ENCODE measurements at places on chromosomes 5 and 9.
A peak's percentile ranks its signal among the peaks of the same experiment; 100 is the strongest.

- DNase-seq: no peak
These were observed 1408.4 kb upstream of the WWC1 start for GRCh38 chr5:166883016-166883415.

DNA sequence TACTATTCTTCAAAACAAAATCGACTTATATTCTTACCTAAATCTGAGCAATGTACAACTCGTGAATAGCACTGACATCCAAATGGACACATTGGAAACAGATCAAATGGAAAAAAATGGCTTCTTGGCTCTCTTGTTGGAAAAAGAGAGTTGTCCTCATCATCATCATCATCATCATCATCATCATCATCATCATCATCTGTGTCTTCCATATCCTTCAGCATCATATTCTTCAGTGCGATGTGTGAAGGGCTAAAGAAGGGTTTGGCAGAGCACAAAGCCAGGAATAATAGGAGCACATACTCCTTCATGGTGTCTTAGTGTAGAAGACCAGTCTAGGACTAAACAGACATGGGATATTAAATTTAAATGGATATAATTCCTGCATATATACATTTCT, 7.7 kb downstream of the ASPN start:
- no peak for DNase-seq

- DNase-seq: no peak
These were observed 97.4 kb downstream of the NLN start for GRCh38 chr5:65819215-65819904.

DNA sequence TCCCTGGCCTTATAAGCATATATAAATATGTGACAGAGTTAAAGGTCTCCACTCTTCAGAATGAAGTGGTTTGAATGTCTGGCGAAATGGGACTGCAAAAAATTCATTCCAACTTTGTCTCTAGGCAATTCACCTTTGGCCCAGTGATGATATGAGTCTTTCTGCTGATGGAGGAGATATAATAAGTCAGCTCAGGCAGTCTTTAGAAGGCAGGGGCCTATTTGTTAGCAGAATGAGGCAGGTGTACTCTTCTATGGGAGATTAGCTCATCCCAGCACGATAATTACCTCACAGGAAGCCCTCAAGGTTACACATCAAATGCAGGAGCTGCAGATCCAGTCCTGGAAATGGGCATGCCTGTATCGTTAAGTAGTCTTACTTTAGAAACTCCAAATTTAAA, 300.5 kb downstream of the NR2F1-AS1 start:
- no peak for DNase-seq

GRCh38 chr5:173743641-173744343, 127.3 kb upstream of the BOD1 start:
- no peak for DNase-seq

- DNase-seq: no peak
These were observed 29.3 kb upstream of the NR3C1 start for GRCh38 chr5:143432658-143433239.

DNA sequence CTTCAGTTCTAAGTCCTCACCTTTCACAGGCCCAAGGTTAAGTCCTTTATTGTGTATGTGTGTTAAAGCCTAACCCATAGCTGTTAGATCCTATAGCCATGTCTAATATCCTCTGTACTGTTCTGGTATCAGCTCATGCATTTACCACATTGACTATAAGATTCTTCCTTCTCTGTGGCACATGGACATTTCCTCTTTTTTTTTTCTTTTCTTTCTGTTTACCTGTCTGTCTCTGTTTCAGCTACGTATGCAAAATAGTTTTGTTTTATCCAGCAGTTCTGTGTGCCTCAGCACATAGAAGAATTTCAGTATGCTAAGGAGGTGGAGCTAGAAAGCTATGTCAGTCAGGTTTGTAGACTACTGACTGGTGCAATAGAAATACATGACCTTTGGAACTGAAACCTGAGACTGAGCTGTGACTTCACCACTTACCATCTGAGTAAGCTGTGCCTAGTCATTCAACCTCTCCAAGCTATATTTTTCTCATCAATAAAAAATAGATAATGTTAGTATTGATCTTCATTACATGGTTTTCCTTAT, 155.6 kb upstream of the VLDLR start:
- DNase-seq: no peak

DNA sequence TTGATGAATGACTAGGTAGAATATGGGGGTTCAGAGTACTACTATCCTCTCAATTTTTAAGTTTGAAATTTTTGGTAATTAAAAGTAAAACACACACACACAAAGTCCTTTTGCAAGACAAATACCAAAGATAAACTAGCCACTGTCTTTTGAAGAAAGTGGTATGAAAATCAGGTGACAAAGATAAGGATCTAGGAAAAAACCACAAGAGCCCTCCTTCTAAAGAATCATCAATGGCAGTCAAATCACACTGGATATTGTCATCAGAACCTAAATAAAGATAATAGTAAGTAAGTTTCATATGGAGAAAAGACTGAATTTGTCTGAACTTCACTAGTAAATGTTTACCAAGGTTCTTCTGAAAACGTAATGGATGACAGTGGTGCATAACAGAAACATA, 30.5 kb upstream of the HK3 start:
- no peak for DNase-seq

DNA sequence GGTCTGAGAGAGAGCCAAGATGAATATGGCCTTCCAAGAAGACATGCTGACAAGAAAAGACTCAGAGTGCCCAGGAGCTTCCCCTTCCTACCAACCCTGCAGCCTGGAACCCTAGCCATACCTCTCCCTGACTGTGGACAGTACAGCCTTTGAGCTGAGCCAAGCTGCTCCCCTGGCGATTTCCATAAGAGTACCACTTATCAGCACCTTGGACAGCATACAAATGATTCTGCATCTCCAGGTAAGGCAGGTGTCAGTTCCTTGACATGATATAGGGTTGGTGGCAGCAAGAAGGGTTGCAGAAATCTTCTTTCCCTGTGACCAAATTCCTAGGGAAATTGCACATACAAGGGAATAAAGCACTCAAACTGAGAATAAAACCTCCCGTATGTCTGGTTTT, 58.3 kb downstream of the MFAP3 start:
- DNase-seq: no peak

DNA sequence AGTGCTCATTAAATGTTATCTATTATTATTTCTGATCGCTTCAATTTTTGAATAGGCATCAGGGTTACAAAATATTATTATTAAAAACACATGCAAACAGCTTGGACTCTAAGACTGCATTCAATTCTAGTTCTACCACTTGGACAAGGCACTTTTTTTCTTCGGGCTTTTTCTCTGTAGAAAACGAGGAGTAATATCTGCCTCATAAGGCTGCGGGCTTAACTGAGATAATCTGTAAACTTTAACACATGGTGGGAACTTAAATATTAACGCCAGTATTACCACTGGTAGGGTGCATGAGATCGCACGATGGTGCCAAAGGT, 511 bp upstream of the SPDL1 start:
- DNase-seq: no peak

- DNase-seq: no peak
These were observed 25.8 kb downstream of the RBM27 start for GRCh38 chr5:146229222-146229621.

- no peak for DNase-seq
These were observed 30.0 kb upstream of the ARL14EPL start for GRCh38 chr5:116002116-116002906.

- no peak for DNase-seq
These were observed 159.6 kb downstream of the MAPKAP1 start for GRCh38 chr9:125547368-125547767.

GRCh38 chr9:94899464-94900221, 173.1 kb downstream of the AOPEP start:
- DNase-seq: no peak

- no peak for DNase-seq
These were observed 81.7 kb upstream of the CTNND2 start for GRCh38 chr5:11985993-11986392.

DNA sequence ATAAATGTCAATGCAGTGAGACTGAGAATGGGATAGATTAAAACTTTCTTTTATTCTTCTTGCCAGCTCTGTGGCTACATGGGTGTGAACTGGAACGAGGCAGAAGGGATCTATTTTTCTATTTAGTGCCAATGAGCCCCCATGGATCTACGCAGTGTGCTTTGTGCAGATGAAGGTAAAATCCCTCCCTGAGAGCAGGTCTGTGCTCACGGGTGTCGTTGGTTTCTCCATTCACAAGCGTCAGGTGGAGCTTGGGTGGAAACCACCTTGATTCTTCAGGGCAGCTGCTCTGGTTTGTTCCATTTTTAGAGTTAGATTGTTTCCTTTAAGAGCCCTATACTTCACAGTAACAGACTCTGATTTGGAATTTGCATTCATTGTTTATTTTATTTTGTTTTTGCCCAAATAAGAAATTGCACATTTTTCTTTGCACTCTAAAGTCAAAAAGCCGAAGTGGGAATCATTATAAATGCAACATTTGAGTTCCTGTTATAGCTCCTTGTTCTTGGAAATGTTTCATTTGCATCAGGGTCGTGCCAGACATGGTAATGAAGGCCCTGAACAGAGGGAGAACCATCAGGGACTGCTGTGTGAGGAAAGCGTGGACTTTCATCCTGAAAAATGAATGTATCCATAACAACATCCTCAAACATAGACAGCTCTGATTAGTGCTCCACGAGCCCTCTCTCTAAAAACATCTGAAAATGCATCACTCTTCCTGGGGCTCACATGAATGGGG, 31.1 kb upstream of the BICD2 start:
- DNase-seq: no peak

DNA sequence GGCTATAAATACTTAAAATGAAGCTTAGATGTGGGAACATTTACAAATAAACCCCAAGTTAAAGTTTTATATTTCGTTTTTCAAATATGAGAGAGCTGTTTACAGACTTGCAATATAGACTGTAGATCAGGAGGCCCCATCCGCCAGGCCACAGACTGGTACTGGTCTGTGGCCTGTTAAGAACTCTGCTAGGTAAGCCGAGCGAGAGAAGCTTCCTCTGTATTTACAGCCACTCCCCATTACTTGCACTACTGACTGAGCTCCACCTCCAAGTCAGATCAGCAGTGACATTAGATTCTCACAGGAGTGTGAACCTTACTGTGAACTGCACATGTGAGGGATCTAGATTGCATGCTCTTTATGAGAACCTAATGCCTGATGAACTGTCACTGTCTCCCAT, 561.4 kb upstream of the FAM174A start:
- DNase-seq: no peak

DNA sequence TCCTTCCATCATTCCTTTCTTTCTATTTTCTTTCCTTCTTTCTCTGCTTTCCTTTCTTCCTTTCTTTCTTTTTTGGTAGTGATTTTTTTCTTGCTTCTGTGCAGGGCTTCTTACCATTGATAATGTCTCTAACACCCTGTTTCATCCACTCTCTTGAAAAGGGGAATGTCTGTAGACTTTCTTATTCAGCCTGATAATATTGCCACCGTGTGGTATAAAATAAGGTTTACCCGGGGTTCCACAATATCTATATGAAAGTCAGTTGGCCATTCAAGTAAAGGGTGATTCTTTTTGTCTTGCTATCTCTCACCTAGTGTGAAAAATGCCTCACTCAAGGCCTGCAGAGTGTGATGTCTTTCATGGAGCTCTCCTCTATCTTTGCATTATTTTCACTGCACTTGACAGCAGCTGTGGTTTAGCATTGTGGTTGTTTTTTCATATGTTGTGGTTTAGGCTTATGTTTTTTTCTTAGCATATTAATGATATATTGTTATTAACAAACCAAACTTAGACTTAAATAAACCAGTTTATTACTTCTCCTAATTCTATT, 153.9 kb downstream of the CSNK1G3 start:
- DNase-seq: no peak

DNA sequence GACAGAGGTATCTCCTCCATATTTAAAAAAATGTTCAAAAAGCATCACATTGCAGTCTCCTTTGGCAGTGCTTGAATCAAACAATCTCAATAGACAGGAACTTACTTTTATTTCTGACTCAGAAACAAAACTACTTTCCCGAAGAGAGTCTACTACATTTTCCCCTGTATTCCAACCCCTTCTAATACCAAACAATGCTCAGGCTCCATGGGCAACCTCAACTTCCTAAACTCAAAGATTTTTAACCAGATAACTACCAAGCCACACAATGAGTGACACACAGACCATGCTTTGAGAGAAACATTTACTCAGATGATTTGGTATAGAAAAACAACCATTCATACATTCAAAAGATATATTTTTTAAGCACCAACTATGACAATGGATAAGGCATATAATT, 70.5 kb downstream of the APBA1 start:
- no peak for DNase-seq

GRCh38 chr5:81151546-81151945, 81.6 kb upstream of the CKMT2 start:
- no peak for DNase-seq

- peak; percentile 74 for DNase-seq
These were observed 26.2 kb upstream of the GPR151 start for GRCh38 chr5:146541958-146542849.

- DNase-seq: no peak
These were observed 29.2 kb downstream of the HOMER1 start for GRCh38 chr5:79484731-79485130.

GRCh38 chr5:87389296-87390034, 23.3 kb downstream of the CCNH start:
- no peak for DNase-seq

GRCh38 chr5:150068472-150068871, 17.9 kb downstream of the CSF1R start:
- DNase-seq: no peak

DNA sequence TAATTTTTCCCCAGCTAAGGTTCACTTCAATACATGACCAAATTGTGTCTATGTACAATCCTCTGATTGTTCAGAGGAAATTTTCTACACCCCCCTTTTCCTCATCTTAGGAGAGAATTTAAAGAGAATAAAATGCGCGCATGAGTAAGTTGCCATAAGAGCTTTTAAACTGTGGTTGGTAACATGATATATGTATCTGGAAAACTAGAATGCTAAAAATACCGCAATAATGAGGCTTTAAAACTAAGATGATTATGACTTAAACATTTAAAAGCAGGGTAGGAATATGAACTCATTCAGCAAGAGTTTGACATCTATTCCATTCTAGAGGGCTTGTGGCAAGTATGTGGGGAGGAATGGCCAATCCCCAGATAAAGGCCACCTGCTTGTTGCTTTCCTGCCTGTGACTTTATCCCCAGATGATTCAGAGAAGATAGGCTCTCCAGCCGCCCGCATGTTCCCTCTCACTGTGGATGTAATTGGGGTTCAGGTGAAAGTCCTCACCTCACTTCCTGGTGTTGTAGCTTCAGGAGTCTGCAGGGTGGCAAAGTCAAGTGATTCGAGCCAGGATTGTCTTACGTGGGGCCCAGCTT, 26.5 kb upstream of the BASP1 start:
- DNase-seq: no peak

All from activated T-cell treated with anti-CD3 and anti-CD28 coated beads, Interleukin-2, amount 50 U/mL, for 72 hours (primary cell).